ENCODE measurements at places on chromosomes 1 and 21. TPM values are rescaled to one million over a fixed set of nuclear protein-coding genes. Genes with fewer than 3 reads are reported as not detected.

DNA sequence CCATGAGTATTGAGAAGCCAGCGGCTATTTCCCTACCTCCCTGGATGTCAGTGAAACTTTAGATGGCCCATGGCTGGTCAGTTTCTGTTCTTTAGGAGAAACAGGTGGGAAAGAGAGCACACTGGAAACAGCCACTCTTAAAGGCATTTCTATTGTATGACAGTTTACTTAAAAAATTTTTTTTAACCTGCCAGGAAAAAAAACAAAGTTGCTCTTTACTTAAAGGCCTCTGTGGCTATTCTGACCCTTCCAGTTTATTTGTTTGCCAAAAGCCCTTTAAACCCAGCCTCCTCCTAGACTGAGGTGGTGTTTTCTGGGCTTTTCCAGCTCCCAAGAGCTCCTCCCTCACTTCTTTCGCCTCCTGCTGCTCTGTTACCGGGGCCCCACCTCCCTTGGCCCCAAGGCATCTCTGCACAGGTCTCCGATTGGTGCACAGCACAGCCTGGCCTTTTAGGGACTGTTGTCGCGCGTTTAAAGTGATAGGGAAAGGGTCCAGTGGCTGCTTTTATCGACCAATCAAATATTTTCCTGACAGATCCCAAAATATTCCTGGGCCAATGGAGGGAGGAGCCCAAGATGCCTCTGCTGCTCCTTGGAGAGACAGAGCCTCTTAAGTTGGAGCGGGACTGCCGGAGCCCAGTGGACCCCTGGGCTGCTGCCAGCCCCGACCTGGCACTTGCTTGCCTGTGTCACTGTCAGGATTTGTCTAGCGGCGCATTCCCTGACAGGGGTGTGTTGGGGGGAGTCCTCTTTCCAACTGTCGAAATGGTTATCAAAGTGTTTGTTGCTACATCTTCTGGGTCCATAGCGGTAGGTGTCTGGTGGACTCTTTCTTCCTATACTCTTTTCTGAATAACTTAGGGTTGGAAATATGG is at the start of gene SH3BGR:
TSS of gene SH3BGR (plus strand) at position 639 of the 875 bp plus-strand sequence. CDS start at position 766, 127 bp downstream.
- no peak for DNase-seq

DNA sequence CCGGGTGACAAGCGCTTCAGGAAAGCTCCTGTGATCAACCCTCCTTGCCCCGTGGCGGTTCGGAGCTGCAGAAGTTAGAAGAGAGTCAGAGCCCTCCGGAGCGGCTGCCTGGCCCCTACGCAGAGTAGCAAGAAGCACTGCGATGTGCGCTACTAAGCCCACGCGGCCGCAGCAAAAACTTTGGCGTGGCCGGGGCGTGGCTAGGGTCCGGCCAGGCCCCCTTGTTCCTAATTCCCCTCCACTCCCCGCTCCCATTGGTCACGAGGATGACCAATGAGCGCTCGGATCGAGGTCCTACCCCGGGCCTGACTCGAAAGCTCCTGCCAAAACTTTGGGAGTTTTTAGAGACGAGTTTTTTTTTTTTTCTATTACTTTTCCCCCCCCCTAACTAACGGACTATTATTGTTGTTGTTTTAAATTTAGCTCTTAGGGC is at the start of gene HLX:
TSS of gene HLX (plus strand) at position 368 of the 433 bp plus-strand sequence. CDS start 415 bp downstream, outside the sequence.
- peak; percentile 98 for DNase-seq

Gene IPO13
- total RNA-seq = 39.9 TPM

GRCh38 chr21:41836166-41837015 is 42.8 kb downstream of the PRDM15 start:
- no peak for DNase-seq

Gene TAL1
- 4.8 TPM for total RNA-seq

Gene C8A
- not detected for total RNA-seq

- no peak for DNase-seq
Observed at GRCh38 chr21:36035381-36035791, 24.9 kb downstream of the SETD4 start.

DNA sequence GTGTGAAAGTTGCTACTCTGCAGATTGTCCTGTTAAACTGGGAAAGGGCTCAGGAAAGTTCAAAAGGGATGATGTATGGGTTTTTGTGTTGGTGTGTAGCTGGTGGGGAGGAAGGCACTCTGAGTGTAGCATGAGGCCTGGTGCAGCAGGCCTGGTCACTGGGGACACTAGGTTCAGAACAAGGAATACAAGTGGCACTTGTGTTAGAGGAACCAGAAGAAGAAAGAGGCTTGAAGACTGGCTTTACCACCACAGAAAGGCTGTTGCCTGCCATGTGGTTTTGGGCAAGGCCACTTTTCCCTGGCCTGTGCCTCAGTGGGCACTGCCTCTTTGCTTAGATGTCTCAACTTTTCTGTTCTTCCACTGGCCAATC is 122.8 kb downstream of the NOS1AP start:
- DNase-seq = no peak

Gene FAM229A
- 4.0 TPM for total RNA-seq

DNA sequence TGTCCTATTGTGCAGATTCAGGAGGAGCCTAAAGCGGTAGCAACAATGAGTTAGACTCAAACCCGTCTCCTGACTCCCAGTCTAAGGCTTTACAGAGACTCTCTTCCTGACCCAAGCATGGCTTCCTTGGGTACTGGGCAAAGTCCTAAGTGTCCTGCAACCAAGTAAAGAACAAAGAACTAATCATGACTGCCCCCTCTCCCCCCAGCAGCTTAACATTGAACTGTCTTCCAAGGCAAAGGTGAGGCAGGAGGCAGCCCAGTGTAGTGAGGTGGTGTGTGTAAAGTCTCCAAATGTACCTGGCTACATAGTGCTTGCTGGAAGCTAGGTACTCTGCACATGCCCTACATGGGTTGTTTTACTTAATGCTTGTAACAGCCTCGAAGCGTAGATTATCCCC is 2.3 kb downstream of the FABP3 start:
- no peak for DNase-seq

DNA sequence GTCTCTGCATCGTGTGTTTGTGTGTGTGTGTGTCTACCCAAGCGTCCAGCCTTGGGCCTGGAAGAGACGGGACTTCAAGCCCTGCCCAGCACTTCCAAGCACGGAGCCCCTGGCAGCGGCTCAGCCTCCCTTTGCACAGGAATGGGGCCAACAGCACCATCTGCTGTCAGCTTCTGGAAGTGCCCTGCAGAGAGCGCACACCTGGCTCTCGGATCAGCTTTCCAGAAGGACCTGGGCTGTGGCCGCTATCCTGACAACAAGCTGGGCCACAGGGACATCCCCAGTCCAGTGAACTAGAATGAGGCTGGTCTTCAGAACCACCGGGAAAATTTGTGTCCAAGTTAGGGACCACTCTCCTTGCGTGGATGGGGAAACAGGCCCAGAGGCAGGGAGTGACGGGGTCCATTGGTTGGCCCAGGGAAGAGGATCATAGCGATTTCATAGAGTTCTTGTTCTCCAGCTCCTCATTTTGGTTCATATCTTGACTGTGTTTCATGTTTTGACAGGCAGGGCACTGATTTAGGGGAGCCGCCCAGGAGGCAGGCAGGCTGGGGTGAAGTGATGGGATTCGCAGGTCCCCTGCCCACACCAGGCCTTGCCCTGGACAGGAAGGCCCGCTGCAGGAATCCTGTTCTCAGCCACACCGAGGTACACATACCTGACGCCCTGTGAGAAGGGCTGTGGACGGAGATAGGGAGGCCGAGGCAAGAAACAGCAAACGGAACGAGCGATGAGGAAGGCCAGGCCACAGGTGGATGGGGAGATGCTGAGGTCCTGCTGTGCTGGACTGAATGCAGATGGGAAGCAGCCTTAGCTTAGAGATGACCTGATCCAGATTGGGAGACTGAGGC is 38.4 kb downstream of the TAS1R2 start:
- DNase-seq = peak; percentile 94

DNA sequence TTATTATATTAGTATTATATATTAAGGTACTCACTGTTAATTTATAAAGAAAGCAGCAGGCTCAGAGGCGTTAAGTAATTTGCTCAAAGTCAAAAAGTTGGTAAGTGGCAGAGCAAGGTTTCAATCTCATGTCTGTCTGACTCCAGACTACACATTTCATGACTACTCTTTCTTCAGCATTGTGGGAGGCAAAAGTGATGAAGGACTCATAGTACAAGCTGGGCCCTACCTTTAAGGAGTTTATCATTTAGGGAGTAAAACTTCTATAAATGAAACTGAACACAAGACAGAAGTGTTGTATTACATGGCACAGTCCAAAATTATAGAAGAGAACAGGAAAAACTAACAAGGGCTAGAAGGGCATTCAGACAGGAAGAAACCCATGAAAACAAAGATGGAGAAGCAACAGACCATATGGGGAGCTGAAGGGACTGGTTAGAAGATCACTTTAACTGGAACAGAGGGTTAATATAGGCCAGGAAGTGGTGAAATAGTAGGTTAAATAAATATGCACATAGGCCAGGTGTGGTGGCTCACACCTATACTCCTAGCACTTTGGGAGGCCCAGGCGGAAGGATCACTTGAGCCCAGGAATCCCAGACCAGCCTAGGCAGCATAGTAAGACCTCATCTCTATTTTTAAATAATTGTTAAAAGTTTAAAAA is 11.5 kb downstream of the SORT1 start:
- no peak for DNase-seq

Gene HSD3B2
- total RNA-seq = not detected

DNA sequence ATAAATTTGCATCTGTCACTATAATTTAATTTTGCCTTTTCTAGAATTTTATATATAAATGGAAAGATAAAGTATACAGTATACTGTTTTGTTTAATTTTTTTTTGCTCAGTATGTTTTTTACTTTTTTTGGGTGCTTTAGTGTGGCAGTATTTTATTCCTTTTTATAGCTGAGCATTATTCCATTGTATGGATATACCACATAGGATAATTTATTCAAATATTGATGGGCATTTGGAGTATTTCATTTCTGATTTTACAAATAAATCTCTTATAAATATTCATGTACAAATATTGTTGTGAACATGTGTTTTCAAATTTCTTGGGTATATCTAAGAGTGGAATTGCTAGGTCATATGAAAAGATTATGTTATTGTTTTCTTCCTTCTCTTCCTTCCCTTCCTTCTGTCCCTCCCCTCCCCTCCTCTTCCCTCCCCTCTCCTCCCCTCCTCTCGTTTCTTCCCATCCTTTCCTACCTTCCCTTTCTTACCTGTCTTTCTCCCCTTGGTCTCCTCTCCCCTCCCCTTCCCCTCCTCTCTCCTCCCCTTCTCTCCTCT is 18.5 kb downstream of the SLC35A3 start:
- DNase-seq = no peak

GRCh38 chr1:110163591-110163990 is 13.3 kb downstream of the SLC6A17 start:
- no peak for DNase-seq

DNA sequence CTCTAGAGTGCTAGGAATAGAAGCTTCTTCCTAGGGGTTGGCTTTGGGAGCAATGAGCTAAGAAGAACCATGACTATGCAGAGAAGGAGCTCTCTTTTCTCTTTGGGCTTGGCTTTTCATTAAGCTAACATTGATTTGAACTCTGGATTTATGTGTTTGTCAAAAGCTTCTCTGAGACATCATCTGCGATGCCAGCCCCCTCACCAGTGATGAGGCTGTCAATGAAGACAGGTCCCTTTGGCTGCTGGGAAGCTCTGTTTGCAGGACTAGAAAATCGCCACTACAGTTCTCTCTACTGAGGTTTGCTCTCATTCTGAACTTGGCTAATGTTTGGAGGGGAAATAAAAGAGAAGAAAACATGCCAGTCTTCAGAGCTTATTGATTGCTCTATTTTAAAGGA is 185.0 kb downstream of the PCP4 start:
- DNase-seq = no peak

Gene ZNF362
- total RNA-seq = 32.3 TPM

DNA sequence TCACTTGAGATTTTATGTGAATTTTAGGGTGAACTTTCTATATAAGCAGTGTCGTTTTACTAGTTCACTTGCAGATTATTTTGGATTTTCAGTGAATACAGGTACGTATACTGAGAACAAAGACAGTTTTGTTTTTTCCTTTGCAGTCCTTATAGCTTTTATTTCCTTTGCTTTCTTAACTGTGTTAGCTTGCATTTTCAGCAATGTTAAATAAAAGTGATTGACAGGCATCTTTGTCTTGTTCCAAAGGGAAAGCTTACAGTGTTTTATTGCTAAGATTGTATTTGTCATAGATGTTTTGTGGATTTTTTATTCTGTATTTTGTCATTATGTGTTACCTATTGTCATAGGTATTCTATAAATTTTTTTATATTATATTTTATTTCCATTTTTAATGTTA is 53.3 kb upstream of the FASLG start:
- DNase-seq = no peak

- DNase-seq = no peak
Observed at GRCh38 chr21:17451364-17451891, 61.4 kb upstream of the CXADR start.

Gene ACBD6
- total RNA-seq = 43.2 TPM

Gene ZSWIM5
- total RNA-seq = 3.3 TPM

DNA sequence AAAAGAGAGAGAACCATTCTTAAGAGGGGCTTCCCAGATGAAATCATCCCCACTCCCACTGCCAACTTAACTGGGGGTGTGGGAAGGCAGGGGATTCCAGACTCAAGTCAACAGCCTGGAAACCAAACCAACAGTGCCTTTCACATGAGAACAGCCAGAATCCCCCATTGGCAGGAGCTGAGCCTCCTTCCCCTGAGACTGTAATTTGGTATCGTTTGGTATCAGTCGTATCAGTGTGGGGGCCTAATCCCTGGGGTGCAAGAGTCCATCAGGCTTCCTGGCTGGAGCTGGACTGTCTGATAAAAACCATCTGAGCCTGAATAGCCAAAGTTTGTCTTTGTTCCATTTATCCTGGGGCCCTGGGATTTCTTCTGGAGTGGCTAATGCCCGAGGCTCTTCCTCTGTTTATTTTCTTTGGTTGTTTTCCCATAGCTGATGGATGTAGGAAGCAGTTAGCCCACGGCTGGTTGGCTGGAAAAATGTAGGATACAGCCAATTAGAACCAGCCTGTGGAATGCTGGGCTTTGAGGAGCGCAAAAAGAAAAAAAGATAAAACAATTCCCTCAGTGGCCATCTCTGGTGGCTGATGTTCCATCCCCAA is 84.6 kb downstream of the LAMC2 start:
- no peak for DNase-seq

DNA sequence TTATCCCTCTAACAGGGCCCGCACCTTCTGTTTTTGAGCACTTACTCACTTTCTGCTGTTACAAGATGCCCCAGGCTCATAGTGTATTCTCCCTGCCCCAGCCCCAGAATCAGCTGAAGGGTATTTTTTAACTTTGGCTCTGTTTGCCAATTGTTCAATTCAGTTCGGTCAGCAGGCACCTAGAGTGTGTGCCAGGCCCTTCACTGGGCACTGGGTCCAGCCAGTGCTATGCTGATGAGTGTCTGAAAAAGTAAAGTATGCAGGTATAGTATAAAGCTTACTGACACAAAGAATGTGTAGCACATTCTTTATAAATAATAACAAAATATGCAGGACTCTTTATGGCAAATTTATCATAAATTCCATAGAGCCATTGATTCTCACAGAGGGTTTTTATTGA is 35.0 kb downstream of the FHAD1 start:
- DNase-seq = no peak

All from esophagus muscularis mucosa (tissue), 4 donors.